ENCODE measurements at places on chromosomes 1 and 21. TPM values are rescaled to one million over a fixed set of nuclear protein-coding genes. Genes with fewer than 3 reads are reported as not detected.

DNA sequence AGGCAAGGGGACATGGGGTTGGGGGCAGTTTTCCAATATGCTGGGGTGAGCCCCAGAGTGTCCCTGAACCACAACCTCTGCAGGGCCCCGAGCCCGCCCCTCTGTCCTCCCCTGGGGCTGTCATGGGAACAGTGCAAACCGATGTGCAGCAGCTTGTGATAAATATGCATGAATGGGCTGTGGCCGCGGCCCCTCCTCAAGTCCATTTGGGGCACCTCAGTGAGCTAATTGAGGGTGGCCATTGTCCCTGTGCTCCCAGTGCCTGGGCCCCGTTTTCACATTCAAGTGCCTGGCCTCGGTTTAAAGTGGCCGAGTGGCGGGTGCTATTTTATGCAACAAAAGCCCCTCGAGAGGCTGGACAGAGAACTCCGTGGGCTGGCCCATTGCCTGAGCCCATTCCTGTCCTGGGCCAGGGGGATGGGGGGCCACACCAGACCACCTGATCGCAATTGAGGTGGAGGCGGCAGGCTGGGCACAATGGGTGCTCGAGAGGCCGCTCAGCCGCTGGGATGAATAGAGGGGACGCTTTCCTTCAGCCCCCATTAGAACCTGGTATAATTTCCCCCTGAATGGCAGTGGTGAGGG, 193.7 kb downstream of the FOXD2 start:
- peak; percentile 77 for DNase-seq

- DNase-seq: peak; percentile 48
Measured at GRCh38 chr1:115976921-115977498, 697 bp downstream of the SLC22A15 start.

The TYW3 gene
- polyA plus RNA-seq: 5.3 TPM

DNA sequence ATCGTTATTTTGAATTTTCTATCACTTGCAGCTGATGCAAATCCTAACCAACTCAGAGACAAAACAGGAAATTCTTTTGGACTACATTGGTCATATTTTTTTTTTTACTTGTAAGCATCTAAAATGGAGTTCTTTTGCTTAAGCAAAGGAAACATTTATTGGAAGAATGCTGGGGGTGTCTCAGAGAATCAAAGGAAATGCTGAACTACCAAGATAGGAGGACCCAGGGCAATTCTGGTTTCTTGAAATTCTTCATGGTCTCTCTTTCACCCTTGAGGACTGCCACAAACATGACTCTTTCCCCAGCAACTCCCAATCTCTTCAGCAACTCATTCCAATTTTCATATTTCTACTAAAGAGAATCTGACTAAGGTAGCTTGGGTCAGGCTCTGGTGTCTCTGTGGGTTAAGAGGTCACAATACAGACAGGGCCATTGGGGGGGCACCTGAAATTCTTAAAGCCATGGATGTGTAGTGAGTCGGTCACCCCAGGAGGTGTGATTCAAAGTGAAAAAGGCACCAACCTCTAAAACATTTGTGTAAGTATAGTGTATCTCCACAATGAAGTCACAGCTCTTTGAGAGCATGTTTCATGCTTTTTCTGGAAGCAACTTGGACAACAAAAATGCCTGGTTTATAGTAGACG, 171.1 kb upstream of the FGGY start:
- no peak for DNase-seq

- peak; percentile 85 for DNase-seq
Measured at GRCh38 chr1:110605901-110606656, at the start of gene KCNA2. TSS of gene KCNA2 (minus strand) at chr1:110606358. CDS start at chr1:110604782, 1,576 bp downstream.

- no peak for DNase-seq
Measured at GRCh38 chr1:219405531-219406331, 207.2 kb downstream of the ZC3H11B start.

DNA sequence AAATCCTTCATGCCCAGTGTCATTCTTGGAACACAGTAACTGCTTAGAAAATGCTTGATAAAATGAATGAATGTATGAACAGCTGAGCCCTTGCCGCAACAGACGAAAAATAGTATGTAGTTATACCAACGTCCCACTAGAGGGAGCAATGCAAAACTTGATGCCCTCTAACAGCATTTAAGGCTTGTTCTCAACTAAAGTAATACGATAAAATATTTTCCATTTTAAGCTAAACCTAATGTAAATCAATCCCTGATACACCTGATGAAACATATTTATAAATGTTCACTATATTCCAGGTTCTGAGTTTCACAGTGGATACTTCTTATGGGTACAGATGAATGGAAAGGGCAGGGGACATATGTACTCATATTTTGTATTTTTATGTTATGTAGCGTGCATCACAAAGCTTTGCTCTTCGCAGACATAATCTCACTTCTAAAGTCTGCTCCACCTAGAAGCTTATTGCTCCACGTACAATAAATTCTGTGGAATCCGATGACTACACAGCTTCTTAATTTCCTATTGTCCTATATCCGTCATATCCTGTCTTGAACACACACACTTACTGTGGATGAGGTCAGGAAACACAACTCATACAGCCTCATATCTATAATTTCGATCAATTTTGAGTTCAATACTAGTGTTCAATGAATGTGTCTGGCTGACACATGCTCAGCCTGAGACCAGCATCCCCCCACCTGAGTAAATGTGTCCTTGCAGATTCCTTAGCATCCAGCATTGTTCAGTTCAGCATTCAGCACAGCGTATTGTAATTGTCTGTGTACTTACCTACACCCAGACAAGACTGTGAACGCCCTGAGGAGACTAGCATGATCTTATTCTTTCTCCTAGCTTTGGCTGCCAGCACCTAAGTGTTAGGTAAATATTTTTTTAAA, 4.4 kb upstream of the UTP25 start:
- DNase-seq: peak; percentile 77

The DPH5 gene
- polyA plus RNA-seq: 46.1 TPM

DNA sequence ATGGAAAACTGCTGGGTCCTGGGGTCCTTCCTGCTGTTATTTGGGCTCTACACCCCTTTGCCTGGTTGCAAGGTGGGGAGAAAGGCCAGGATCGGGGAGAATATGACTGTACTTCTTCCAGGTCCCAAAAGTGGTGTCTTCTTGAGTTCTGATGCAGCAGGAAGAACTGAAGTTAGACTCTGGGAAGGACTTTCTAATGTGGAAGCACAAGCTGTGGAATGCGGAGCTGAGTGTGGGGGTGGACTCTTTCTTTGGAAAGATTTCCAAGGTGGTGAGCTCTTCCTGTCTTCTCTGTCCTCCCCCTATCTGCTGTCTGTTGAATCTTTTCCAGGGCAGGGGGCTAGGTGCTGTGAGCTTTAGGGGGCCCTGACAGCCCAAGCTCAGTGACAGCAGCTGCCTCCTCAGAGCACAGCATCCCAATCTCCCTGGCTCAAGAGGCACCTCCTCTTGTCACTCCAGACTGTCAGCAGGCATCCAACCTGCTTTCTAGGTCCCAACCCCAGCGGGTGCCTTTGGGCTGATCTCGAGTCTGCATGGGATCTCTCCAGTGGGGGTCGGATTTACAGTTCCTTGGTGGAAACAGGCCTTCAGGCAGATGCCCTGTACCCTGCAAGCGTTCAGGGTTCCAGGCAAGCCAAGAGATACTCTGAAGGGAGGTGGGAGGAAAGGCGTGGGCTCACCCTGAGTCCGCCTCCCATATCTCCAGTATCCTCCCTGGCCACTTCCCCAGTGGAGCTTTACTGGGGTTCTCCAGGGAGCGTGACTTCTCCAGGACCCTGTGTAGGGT, 23.2 kb downstream of the ADORA1 start:
- DNase-seq: no peak

DNA sequence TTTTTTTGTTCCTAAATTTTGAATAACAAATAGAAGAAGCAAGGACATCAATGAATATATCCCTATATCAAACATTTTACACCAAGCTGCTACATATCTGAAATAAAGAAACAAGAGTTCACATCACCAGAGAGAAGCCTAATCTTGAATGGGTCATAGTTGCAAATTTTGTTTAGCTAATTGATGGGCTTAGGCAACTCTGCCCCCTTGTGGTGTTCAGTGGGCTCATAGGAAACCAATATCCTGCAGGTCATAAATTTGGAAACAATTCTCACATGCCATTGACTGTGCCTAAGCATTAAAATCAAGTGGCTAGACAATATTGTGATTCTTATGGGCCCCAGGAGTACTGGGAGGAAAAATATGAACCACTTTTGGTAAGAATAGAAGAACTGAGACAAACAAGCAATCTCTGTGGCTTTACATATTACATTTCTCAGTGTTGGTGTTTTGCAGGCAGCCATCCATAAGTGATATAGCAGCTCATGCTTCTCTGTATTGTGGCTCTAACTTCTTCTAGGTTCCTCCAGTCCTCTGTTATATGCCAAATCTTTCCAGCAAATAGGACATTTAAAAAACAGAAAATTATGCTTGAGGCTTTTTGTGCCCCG, 1262.8 kb upstream of the PRMT6 start:
- DNase-seq: peak; percentile 72

- DNase-seq: no peak
Measured at GRCh38 chr1:225896937-225897549, 8.1 kb upstream of the LEFTY1 start.

GRCh38 chr1:62712336-62713243, 24.4 kb upstream of the DOCK7 start:
- peak; percentile 10 for DNase-seq

DNA sequence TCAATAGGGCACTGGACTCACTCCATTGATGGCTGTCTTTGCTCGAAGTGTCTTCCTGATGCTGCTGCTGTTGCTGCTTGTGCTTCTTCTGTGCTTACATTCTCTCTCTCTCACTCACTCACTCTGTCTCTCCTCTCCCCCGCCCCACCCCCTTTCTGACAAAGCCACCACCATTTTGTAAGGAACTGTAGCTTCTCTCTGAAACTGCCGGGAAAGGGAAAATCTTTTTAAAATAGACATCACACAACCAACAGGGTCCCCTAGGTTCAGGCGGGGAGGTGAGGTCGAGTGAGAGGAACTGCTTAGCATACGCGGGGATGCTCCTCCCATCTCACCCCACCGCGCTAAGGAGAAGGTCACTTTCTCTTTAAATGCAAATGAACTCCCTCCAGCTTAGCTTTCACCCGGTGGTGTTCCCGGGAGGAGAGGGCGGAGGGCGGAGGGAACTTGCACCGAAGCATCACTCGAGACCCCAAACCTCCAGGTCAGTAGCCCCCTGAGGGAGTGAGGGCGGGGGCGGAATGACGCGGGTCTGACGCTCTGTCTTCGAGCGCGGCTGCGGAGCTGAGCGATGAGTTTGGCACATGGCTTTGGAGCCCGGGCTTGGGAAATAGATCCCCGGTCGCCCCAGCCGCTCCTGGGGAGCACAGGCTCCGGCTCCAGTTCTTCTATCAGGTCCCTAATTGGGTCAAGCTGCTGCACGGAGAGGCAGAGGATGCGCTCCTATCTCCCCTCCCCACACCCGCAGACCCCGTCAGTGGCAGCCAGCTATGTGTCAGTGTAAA, at the start of gene CCDC28B:
Gene CCDC28B, plus strand, starts transcription at position 370 of the 785 bp plus-strand sequence. CDS start 1,341 bp downstream, outside the sequence.
- peak; percentile 95 for DNase-seq

DNA sequence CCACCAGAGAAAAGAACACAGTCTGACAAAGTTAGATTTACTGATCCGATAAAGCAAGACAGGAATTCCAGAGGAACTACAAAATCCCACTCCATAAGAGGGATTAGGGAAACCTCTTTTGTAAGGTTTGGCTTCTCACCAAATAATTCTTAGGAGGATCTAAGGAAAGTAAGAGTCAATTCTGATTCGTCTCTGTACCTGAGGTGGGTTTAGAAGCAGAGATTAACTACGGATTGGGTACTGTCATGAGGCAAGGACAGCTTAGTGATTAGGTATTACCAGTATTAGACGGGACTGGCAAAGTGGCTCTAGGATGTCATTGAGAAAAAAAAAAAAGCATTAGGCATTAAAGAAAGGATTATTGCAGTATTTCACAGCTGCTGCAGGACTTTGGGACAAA, 371.7 kb upstream of the BRINP3 start:
- DNase-seq: peak; percentile 7

DNA sequence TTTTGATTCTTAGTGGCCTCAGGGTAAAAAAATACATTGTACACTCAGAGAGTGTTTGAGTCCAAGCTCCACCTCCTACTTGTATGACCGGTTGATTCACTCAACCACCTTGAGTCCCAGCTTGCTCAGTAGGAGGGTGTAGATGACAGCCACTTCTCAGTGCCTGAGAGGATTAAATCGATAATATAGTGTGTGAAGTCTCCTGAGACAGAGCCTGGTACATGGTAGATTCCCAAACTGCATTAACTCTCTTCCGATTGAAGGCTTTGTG, 38.4 kb downstream of the NCMAP start:
- no peak for DNase-seq

The L1TD1 gene
- not detected for polyA plus RNA-seq

The DIRAS3 gene
- polyA plus RNA-seq: 2.1 TPM

The LCE1F gene
- polyA plus RNA-seq: not detected

DNA sequence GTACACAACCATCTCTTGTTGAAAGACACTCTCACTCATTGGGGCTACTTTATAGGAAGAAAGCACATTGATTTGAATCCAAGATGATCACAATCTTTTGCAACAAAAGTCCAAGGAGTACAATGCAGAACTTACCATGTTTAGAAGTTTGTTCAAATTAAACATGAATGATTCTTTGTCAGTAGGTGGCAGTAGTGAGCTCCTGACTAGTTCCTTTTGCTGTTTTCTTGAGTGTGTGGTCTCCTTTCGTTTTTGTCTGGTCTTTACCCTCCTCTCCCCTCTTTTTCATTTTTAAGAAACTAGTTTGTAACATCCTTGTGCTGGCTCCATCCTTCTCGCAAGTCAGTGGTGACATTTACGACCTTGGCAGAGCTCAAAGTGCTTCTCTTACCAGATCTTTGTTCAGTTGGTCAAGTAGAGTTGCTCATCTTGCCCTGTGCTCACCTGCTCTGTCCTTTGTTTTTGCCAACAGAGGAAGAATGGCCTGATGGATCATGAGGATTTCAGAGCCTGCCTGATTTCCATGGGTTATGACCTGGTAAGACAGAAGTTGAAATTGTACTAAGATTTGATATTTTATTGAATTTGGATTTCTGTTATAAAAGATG, 35.7 kb upstream of the MTR start:
- peak; percentile 42 for DNase-seq

- no peak for DNase-seq
Measured at GRCh38 chr1:233514946-233515391, 98.9 kb upstream of the KCNK1 start.

DNA sequence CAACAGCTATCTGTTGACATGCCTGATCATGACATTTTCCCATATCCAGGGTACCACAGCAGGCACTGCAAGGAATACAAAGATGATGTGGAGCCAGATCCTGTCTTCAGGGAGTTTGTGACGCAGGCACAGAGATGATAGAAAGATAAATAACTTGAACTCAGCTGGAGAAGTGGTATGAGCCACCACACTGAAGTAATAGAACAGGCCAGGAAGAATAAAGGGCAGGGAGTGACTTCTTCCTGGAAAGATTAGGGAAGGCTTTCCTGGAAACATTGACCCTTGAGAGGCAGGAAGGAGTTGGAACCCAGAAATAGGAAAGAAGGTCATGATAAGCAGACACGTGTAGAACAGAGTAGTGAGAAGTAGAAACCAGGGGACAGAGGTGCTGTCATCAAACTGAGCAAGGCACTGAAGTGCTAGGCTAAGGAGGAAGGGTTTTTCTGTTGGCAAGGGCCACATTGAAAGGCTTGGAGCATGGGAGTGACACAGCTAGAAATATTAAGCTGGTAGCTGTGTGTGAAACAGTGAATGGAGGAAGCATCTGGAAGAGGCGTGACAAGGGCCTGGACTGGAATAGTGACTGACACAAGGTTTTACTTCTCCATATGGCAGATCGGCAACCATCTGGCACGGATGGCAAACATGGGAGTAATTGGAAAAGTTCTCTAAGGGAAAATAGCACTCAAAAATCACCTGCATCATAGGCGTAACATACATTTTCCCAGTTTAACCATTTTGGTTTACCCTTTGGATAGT, 68.4 kb downstream of the AK5 start:
- DNase-seq: no peak

- DNase-seq: peak; percentile 70
Measured at GRCh38 chr1:86862920-86863319, 51.0 kb downstream of the SELENOF start.

The AGT gene
- polyA plus RNA-seq: 162 TPM

The PRR9 gene
- polyA plus RNA-seq: not detected
